Hematopoietic multipotent progenitor cell treated with erythropoietin and hydrocortisone succinate and interleukin-3 and kit ligand, for 8 days (in vitro differentiated cells): ENCODE measurements at places on chromosomes 6 and 20.

DNA sequence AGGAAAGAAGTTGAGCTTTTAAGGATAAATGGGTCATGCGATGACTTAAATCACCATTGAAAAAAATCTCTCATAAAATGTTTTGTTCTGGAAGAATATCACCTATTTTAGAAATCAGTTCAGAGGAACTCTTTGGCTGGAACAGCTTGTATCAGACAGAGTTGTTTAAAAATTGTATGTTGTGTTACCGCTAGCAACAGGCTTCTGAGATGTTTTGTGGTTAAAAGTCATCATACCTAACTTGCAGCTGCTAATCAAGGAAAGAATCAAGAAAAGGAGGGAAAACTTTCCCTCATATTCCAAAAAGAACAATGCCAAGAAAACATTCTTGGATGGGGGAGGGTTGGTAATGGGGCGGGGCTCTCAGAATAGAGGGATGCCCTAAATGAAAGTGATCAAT lies 220.7 kb upstream of the CITED2 start:
- no peak for DNase-seq

DNA sequence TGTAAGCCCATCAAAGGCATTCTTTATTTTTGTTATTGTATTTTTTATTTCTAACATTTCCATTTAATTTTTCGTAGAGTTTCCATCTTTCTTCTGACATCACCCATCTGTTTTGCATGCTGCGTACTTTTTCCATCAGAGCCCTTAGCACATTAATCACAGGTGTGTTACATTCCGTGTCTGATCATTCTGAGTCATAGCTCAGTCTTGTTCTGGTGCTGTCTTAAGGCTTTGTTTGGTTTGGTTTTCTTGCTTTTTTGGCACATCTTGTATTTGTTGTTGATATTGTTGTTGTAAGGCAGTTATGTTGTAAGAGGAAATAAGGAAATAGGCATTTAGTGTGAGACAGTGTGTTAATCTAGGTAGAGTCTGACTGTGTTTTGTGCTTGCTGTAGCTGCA lies 214.6 kb upstream of the CDH4 start:
- DNase-seq, result no peak

DNA sequence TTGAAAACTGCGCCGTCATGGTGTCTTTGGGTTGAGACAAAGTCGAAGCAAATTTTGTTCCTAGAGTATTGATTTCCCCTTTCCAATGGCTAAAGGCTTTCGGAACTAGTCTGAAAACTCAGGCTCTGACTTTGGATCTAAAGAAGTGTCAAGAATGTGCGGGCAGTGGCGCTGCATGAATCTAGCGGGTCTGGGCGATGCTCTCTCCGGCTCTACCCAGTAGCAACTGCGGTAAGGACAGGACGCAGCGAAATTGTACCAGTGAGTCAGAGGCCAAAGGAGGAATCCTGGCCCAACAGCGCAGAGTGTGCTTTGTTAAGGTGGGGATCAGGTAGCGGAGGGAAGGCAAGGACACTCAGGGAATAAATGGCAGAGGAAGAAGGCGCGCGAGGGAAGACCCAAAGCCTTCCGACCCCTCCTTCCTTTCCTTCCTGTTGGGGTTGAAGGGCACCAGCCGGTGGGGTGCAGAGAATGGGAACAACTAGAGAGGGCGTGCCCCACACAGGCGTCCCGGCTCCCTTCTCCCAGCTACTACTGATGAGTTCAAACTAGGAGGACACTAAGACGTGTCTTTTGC lies 32.1 kb downstream of the HLA-F start:
- DNase-seq, result no peak

GRCh38 chr6:144346719-144347447 lies 61.7 kb downstream of the UTRN start:
- no peak for DNase-seq

- no peak for DNase-seq
Observed at GRCh38 chr6:1403851-1404712, 14.7 kb downstream of the FOXF2 start.

- no peak for DNase-seq
Observed at GRCh38 chr6:146224988-146225387, 196.1 kb downstream of the GRM1 start.

- no peak for DNase-seq
Observed at GRCh38 chr6:87220997-87221396, 65.6 kb downstream of the ZNF292 start.

DNA sequence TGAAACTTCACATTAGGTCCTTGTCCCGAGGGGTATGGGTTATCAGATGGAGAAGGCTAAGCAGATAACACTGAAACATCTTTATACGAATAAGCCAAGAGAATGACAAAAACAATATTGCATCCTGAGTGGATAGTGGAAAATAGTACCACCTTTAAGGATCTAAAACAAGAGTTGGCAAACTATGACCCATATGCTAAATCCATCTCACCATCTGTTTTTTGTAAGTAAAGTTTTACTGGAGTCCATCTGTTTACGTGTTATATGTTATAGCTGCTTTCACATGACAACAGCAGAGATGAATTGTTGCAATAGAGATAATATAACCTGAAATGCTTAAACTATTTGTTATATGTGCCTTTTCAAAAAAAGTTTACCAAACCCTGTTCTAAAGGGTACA lies 76.1 kb upstream of the TRDN start:
- DNase-seq, result no peak

GRCh38 chr20:44412402-44413144 lies 57.1 kb downstream of the HNF4A start:
- DNase-seq, result no peak

DNA sequence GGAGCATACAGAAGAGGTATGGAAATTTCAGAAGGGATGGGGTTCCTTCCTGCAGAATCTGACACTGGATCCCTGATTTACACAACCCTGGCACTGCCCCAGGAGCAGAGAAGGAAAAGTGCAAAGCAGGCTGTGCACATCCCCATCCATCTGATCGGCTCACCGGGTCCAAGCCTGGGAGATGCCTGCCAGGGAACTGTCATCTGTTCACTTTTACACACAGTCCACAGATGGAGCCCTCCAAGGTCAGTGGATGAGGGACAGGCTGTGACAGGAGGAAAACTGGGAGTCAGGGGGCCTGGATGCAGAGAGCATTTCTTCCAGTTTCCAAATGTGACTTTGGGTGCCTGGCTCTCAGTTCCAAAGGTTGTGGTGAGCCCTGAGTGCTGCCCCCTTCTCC lies 11.0 kb upstream of the SYNDIG1 start:
- no peak for DNase-seq
